HT-29 (cell line): ENCODE measurements at places on chromosomes 2 and 18.
A peak's percentile ranks its signal among the peaks of the same experiment; 100 is the strongest.

GRCh38 chr2:186891185-186891621 is 42.2 kb upstream of the ZSWIM2 start:
- DNase-seq: no peak

DNA sequence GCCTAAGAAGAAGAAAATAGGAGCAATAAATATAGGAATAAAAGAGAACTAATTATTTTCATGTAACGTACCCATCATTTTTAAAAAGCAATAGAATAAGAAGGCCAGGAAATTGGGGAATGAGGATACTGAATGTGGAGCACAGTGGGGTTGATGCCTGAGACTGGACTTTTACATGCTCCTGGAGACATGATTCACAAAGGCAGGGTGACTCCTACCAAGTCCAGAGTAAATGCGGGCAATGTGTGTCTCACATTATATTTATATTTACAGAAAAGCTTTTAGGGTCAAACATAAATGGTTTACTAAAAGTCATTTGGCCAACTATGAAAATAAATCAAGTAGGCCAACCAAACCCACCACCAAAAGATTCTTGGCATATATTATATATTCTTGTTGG is 87.9 kb upstream of the COL5A2 start:
- DNase-seq: no peak

DNA sequence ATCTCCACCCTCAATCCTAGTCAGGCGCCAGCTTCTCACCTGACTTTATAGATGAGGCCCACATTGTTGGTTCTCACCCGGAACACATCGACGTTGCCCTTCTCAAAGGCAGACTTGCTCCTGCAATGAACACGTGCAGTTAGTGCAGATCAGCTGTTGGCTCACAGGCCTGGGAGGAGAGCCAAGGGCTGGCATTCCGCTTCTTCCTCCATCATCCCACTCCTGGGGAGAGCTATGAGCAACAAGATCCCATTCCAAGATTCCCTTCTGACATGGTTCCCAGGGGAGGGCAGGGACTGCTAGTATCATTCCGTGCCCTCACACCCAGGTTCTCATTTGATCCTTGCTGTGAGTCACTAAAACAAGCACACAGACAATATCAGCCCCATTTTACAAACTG is 15.1 kb downstream of the LOXHD1 start:
- no peak for DNase-seq

- DNase-seq: no peak
These were observed 1.5 kb upstream of the IL1RL2 start for GRCh38 chr2:102185347-102185746.

GRCh38 chr2:70534183-70534836 is 19.3 kb downstream of the TGFA start:
- peak; percentile 64 for DNase-seq

DNA sequence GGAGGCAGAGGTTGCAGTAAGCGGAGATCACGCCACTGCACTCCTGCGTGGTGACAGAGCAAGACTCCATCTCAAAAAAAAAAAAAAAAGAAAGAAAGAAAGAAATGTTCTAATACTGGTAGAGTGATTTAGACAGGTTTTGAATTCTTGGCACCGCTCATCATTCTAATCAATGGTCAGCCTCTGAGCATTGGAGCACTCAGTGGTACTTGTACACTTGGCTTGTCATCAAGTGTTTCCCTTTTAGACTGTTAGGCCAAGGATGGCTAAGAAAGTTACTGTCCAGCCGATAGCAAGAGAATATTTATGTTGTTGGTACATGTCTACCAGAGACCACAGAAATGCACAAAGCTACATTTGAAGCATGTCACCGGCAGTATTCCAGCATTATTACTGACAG is 444.1 kb upstream of the RAB12 start:
- no peak for DNase-seq

DNA sequence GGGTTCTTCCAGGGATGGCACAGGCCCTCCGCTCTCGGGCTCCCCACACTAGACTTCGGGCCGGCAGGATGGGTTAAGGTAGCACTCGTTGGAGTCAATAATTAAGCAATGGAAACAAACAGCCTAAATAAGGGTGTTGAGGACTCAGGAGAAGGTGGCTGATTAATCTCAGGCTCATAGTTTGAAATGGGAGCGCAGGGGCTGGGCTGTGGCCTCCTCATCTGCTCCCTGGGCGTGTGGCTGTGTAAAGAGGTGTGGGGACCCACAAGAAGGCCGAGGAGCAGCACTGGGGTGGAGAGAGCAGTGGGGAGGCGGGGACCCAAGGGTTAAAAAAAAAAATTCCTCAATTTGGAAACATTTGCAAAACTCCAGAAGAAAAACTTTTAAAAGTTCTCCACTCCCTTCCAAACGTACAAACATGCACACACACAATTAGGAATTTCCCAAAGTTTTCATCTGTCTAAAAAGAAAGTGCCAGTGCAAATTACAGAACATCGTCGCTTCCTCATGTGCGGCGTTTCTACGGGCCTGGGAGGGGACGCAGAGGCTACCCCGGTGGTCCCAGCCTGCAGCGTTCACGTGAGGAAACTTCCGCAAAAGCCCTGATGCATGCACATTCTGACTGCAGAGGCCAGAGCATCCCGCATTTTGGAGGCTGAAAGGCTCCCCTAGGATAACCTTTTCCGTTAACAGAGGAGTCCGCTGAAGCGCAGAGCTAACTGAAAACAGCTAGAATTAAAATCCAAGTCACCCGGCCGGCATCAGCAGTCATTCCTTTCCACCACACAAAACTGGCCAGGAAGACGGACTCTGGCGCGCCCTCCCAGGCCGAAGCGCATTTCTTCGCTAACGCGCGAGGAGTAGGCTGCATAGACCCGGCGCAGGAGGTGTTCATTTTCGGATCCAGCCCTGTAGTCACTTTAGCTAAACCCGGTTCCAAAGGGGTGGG is 1.0 kb upstream of the TUBB6 start:
- DNase-seq: no peak

- peak; percentile 59 for DNase-seq
These were observed 54.3 kb downstream of the PKDCC start for GRCh38 chr2:42102024-42102590.

GRCh38 chr2:7424481-7424880 is 507.3 kb downstream of the RNF144A start:
- no peak for DNase-seq

GRCh38 chr18:74416124-74416523 is 41.0 kb downstream of the DIPK1C start:
- DNase-seq: no peak

DNA sequence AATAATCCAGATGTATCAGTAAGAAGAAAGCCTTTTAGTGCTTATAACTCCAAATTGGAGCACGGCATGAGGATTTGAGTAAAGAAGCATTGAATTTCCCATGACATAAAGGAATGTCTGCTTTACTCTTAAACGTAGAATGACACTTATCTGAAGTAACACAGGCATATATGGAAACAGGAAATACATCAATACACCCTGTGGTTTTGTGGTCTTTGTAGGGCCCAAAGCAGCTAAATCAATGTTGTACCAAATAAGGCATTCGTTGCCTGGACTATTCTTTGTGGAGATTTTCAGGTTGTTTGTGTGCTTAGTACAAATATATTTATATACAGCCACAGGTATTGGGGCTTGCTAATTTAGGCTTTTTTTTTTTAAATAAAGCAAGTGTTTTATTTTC is 660.5 kb downstream of the LRRTM4 start:
- no peak for DNase-seq

- DNase-seq: no peak
These were observed 2.1 kb upstream of the PNO1 start for GRCh38 chr2:68155618-68156017.

GRCh38 chr2:216780843-216781242 is 79.0 kb downstream of the TNP1 start:
- DNase-seq: no peak

DNA sequence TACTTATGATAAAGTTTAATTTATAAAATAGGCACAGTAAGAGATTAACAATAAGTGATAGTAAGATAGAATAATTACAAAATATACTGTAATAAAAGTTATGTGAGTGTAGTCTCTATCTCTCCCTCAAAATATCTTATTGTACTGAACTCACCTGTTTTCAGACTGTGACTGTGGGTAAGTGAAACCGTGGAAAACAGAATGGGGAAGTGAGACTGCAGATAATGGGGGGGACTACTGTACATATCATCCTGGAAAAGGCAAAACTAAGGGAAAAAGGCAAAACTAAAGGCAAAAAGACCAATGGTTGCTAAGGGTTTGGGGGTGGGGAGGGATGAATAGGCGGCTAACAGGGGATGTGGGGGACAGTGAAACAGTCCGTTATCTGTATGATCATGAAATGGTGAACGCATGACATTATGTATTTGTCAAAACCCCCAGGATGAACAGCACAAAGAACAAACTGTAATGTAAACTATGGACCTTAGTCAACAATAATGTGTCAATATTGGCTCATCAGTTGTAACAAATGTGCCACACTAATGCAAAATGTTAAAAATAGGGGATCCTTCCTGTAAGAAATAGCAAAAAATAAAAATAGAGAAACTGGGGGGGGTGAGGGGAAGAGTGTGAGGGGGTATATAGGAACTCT is 93.8 kb downstream of the EPB41L3 start:
- no peak for DNase-seq

DNA sequence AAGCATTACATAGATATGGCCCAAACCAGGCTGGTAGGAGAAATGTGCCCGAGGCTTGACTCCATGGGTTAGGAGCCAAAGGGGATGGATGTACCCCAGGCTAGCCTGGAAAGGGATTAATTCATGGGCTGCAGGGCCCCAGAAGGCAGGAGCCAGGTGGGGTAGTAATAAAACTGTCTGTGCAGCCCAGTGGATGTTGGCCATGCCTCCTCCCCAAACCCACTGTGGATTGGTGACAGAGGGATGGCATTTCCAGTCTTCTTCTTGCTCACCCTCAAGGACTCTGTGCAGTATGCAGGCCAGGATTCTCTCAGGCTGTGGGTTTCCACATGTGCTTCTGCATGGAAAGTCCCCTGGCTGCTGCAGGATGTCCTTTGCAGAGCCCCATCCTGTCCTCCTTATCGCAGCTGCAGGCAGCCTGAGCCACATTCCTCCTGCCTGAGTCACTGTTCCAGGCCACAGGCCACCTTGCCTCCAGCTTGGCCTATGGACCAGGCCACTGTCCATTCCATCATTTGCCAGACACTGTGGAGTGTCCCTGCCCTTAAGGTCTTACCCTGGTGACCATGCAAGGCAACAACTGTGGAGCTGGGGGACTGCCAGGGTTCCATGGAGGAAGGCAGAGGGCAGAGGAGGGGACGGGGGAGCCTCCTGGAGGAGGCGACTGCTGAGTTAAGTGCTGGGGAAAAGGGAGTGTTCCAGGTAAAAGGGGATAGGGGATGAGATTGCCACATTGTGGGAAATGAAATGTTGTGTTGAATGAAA is 38.9 kb downstream of the INO80C start:
- DNase-seq: peak; percentile 71

GRCh38 chr2:117056376-117056748 is 758.1 kb upstream of the DDX18 start:
- DNase-seq: no peak

GRCh38 chr2:176818617-176819016 is 394.0 kb upstream of the HNRNPA3 start:
- no peak for DNase-seq

- DNase-seq: no peak
These were observed 345.7 kb upstream of the SPRED2 start for GRCh38 chr2:65778137-65778536.

GRCh38 chr18:34220081-34220815 is 4.5 kb downstream of the NOL4 start:
- DNase-seq: no peak

DNA sequence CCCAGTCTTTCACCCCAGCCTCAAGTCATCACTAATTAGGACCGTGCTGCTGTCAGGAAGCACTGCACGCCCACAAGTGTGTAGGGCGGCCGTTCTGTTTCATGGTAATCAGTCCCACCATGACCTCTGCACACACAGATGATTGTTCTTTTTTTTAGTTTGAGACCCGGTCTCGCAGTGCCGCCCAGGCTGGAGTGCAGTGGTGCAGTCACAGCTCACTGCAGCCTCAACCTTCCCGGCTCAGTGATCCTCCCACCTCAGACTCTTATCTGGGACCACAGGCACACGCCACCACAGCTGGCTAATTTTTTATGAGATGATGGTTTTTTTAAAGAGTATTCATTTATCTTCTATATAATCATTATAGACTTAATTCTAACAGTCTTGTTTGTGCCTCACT is 1.8 kb upstream of the IAH1 start:
- DNase-seq: no peak

DNA sequence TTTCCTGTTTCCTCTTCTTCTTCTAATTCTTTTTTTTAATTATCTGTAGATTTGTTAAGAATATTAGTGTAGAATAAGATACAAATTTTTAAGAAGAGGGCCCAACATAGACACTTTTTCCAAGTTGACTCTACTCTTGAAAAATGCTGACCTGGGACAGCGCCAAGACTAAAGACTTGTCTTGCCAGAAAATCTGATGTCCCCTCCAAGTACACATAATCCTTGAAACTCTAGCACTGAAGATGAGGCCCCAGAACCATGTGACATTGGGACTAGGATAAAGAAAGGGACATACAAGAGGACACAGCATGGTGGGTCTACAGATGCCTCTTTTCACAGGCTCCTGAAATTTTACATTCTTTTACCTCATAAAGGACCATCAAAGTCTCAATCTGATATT is 271.6 kb upstream of the SESTD1 start:
- DNase-seq: no peak

DNA sequence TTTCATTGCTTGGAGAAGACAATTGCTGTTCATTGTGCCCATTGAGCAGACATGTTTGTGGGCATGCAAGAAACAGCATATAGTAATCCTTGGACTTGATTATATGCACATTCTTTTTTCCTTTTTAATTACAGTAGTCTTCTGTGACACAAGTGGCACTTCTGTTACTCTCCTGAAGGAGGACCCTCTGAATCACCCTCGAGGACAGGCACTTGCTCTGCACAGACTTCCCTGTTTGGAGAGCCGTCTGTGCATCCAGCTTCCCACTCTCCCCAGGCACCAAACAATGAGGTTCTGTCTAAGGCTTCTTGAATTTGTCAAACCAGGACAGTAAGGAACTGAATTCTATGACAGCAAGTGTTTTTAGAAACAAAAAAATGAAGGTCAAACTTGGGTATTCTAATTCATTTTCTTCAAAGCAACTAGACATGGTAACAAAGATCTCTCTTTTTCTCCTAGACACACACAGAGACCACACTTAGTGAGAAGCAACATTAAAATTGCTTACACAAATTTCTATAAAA is 844.6 kb upstream of the ID2 start:
- DNase-seq: no peak

DNA sequence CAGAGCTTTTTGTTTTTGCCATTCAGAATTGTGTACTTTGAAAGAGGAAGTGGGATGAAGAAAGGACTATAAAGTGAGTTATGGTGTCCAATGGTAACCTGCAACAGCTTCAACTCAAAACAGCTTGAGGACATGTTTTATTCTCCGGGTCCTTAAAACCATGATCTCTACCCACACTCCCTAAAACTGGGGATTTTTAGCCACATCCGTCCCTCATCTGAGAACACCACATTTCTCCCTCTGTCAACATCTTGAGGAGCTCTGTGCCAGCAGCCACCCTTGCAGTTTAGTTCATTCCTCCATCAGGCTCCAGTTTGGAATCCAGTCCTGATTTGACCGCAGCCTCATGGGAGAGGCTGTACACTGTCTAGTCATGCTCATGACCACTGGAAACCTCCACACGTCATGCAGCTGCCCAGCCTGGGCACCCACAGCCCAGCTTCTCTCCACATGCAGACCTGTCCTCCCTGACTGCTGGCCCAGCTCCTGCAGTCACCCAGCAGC is 62.6 kb downstream of the C18orf63 start:
- no peak for DNase-seq
